Cortex of kidney (tissue), 1 donor: ENCODE measurements at places on chromosomes 6 and 20.

GRCh38 chr20:52103913-52104545 lies 87.5 kb downstream of the ZFP64 start:
- DNase-seq, result no peak

DNA sequence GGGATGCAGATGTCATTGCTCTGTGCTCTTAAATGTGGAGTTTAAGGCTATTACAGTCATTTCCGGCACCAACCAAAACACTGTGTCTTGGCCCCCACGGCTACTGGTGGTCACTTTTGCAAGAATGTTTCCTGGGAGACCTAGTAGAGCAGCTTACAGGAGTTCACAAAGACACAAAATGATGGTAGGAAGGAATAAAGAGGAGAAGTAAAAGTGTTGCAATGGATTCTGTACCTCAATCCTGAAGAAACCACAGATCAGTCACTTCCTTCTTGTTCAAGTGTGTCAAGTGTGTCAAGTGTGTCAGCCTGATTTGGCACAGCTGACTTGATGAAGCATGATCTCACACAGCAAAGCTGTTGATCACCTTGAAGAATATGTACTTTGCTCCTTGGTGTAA lies 344.0 kb downstream of the PLCB1 start:
- DNase-seq, result no peak

- DNase-seq, result no peak
Observed at GRCh38 chr20:31617432-31618104, 12.5 kb downstream of the ID1 start.

- no peak for DNase-seq
Observed at GRCh38 chr6:10084111-10084986, 330.5 kb downstream of the TFAP2A start.

DNA sequence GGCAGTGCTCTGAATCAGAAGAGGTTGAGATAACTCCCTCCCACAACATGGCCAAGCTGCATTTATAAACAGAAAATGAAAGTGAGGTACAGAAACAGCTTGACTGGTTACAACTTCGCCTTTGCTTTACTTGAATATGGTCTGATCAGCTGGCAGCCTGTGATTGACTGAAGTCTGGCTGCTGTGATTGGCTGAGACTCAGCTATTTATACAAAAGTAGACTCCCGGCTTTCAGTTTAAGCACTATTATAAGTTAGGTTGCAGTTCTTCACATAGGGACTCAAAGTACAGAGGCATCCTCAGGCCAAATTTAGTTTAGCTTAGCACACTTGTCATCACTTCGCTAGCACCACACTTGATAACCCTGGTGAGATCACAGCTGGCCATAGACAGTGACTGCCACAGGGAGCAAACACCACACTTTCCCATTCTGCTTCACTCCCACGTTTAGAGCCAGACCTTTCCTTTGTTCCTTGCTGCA lies 362.6 kb downstream of the EPM2A start:
- DNase-seq, result no peak

GRCh38 chr6:14705841-14706377 lies 540.0 kb upstream of the JARID2 start:
- DNase-seq, result no peak

DNA sequence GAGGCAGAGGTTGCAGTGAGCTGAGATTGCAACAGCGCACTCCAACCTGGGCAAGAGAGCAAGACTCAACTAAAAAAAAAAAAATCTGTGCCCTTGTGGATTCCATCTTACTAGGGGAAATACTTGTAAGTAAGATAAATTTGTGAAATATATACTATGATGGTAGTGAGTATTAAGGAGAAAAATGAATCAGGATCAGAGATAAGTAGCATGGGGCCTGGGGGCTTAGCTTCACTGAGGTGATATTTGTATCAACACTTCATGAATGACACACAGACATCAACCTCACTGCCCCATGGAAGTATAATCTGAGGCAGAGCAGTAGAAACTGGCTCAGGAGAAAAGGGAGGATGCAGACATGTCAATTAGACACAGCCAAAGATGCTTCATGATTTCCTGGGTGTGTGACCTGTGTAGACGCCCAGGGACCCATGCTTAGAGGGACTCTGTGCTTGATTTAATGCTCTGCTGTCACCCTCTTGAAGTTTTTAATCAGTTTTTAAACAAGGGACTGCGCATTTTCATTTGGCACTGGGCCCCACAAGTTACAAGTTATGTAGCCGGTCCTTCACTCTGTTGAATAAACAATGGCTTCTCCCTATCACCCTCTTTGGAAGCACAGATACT lies 41.9 kb downstream of the PCNA start:
- no peak for DNase-seq

GRCh38 chr6:1705183-1705582 lies 95.5 kb downstream of the FOXC1 start:
- DNase-seq, result no peak

DNA sequence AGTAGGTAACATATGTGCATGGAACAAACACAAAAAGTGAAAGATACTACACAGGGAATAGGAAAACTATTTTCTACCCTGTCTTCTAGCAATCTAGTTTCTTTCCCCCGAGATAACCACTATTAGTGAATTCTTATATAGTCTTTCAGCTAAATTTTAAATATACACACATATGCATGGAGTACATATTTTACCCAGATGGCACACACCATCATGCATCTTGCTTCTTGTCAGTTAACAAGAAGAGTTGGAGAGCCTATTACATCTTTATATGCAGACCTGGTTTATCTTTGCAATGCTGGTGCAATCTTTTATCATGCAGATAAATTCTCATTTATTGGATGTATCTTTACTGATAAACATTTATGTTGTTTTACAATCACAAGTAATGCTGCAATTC lies 100.4 kb downstream of the OTOR start:
- no peak for DNase-seq

DNA sequence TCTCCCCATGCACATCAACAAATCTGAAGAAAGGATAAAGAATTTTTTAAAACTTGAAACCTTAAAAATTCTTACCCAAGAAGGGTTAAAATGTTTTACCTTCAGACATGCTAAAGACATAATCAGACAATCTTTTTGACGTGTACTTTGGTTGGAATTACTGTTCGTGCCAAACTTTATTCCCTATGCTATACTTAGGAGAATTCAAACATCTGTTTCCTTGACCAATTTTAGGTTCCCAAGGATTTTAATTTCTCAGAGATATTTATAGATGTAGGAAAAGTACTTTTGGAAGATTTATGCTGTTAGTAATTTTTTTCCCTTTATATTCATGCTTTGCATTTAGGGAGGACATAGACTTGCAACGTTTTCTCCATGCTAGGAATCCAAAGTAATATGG lies 108.4 kb downstream of the AFG1L start:
- DNase-seq, result no peak
